ENCODE measurements at places on chromosomes 6 and 20.

GRCh38 chr6:135187372-135187771 lies 6.3 kb downstream of the MYB start:
- no peak for DNase-seq

GRCh38 chr6:130211691-130212090 lies 11.1 kb downstream of the SAMD3 start:
- no peak for DNase-seq

DNA sequence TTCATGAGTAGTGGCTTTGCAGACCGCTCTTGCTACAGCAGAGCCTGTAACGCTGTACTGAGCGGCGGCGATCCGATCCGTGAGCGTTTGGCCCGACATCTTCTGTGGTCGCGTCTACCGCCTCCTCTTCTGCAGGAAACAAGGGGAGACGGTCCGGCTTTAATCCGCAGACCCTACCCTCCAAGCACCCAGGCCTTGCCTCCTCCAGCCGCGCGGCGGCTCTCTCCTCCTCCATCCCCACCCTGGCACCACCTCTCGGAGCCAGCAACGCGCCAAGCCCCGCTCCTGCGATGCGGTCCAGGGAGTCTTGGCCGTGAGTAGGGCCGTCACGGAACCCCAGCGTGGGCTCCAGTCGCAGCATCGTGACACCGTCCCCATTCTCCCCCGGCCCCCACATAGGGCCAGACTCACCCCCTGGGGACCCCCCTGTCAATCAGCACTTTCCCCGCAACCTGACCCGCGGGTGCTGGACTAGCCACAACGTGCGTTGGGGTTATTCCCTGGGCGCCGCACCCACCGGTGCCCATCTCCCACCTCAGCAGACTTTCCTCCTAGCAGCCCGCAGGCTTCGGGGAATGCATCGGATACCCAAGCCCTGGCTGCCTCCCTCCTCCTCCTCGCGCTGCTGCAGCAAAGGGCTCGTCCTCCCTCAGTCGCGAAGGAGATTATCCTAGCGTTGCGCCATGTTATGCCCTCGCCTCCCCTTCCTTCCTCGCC lies 914 bp downstream of the SNAP91 start:
- no peak for DNase-seq

DNA sequence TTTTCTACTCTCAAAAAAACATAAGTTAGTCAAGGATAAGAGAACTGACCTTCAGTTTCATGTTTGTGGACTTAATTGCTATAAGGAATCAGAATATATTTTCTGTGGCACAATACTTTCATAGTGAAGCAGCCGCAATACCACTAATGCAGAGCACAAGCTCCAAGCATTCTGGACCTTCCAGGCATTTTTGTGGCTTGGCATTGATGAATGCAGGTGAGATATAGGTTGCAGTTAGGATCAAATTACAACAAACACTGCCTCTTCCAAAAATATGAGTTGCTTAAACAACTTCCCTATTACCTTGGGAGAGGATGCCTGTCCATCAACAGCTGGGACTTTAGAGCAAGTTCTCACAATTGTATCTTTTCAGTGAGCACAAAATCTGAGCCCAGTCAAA lies 162.8 kb upstream of the RSPO3 start:
- DNase-seq = no peak

DNA sequence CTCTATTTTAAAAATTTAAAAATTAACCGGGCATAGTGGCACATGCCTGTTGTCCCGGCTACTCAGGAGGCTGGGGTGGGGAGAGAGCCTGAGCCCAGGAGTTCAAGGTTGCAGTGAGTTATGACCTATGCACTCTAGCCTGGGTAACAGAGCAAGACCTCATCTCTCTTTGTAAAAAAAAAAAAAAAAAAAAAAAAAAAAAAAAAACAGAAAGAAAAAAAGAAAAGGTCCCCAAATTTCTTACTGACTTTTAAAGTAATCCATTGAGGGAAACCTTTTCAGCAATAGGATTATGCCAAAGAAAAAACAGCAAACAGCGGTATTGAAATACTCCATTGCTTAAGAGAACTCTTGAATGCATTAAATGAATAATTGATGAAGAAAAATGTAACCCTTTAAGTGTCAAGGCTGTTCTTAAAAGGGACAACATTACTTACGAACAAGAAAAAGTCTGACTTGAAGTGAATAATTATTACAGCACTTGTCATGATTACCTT lies 6.0 kb upstream of the DNAAF9 start:
- DNase-seq = no peak

All from vagina (tissue), 2 donors.